ENCODE measurements at places on chromosomes 12 and 14.

GRCh38 chr14:35965400-35965799 is 139.3 kb downstream of the BRMS1L start:
- no peak for DNase-seq

- DNase-seq: no peak
Observed at GRCh38 chr14:64792231-64792630, 87.5 kb downstream of the SPTB start.

GRCh38 chr14:74333909-74334308 is 14.4 kb upstream of the VRTN start:
- no peak for DNase-seq

DNA sequence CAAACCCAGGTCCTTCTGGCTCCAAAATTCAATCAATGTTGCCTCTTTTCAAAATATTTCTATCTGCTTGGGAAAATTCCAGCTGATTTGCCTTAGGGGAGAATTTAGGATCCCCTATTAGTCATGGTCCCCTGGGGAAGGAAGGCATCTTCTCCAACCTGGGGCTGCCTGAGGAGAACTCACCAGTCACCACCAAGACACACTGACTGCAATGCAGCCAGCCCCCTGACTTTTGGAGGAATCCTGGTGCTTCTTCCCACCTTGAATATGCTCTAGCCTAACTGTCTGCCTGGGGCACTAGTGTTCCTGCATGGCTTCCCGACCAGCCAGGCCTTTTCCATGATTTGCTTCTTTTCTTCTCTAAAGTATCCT is 71.8 kb upstream of the BCL2L14 start:
- DNase-seq: no peak

DNA sequence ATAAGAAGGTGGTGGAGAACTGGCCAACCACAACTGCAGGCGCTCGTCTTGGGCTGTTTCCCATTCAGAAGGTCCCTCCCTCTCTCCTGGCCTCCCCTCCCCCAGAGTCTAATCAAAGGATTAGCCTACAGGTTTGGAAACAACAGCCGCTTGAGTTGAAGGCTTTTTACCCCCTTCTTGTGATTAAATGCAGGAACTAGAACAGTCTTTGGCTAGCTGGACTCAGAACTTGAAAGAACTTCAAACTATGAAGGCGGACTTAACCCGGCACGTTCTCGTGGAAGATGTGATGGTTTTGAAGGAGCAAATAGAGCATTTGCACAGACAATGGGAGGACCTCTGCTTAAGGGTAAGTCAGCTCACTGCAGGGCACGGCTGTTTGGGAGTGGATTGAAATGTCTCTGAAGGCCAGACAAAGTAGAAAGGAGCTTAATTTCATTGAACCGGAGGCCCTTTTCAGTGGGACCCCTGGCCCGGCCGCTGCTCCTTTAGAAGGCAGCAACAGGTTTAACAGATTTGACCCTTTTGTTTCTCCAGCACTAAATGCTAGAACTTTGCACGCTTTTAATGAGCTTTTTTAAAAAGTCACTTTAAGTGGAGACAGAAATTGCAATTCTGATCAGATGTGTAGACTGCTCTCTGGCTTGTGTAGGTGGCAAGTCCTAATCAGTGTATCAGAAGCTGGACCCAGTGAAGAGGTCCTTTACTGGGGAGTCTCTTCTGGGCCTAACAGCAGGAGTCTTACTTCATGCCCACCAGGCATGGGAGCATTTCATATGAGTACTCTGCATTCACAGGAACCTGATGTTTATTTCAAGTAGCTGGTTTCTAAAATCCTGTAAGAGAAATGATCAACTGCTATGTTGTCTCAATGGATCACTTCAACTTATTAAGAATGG is 107.7 kb downstream of the ESR2 start:
- no peak for DNase-seq

Measured in stimulated activated CD8-positive, alpha-beta memory T cell treated with anti-CD3 and anti-CD28 coated beads, Interleukin-7, amount 100 ng/mL, for 4 hours (primary cell).